ENCODE measurements at places on chromosomes 2 and 18.

GRCh38 chr2:74947703-74948102 lies 10.7 kb upstream of the POLE4 start:
- no peak for DNase-seq

DNA sequence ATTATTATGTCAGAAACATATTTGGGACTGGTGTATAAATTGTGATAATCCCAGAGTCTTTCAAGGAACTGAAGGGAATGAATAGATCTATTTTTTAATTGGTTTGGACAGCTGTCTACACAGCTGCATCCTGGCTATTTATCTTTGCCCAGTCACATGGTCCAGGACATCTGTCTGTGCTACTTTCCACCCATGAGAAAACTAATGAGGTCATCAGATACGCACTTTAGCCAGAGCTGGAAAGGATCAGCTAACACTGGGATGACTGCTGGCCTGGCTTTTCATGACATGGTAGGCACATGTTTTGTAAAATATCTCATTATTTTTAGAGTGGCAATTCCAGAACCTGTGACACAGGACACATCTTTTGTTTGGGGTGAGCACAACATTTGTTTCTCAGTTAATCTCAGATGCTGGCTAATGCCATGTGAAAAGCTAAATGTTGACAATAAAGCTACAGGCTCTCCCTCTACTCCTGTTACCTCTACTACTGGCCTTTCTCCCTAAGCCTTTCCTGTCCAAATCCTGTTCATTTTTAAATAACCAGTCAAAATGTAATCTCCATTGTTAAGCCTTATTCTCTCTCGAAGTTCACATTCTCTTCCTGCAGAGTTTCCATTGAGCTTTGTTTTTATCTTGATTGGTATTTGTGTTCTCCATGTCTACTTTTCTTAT lies 500.7 kb downstream of the RIT2 start:
- DNase-seq = no peak

- no peak for DNase-seq
Observed at GRCh38 chr2:3079959-3080948, 297.4 kb downstream of the EIPR1 start.

DNA sequence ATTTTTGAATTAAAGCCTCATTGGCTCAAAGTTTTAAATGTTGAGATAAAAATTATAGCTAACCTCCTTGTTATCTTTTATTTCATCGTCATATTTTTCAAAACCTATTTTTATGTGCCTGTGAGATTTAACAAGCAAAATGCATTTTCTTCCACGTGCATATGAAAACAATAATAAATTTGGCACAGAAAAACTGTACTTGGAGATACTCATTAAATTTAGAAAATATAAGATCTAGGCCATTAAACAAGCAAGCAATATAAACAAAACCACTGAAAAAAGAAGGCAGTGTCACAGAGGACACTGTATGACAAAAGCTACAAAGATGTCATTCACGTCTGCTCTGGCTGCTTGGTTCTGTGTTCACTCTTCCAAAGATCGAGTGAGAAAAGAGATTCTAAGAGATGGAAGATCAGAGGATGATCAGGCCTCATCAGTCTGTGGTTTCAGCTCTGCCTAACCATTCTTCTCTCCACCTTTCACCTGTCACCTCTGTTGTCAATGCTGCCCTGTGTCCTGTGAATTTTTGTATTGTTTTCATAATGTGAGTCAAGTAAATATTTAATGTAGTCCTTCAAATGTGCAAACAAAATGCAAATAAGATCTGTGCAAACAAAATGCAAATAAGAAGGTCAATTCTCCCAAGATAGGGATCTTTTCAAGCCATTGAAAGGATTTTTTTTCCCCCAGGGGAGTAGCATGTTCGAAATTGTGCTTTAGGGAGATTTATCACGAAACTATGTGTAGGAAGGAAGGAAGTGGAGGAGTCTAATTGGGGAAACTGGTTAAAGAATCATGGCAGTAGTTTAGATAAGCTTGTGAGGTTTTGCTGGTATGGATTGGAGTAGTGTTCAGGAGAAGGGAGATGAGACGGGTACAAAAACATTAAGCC lies 138.7 kb upstream of the RBMS1 start:
- DNase-seq = no peak

GRCh38 chr2:113228991-113229716 lies 49.6 kb downstream of the PAX8 start:
- DNase-seq = no peak

DNA sequence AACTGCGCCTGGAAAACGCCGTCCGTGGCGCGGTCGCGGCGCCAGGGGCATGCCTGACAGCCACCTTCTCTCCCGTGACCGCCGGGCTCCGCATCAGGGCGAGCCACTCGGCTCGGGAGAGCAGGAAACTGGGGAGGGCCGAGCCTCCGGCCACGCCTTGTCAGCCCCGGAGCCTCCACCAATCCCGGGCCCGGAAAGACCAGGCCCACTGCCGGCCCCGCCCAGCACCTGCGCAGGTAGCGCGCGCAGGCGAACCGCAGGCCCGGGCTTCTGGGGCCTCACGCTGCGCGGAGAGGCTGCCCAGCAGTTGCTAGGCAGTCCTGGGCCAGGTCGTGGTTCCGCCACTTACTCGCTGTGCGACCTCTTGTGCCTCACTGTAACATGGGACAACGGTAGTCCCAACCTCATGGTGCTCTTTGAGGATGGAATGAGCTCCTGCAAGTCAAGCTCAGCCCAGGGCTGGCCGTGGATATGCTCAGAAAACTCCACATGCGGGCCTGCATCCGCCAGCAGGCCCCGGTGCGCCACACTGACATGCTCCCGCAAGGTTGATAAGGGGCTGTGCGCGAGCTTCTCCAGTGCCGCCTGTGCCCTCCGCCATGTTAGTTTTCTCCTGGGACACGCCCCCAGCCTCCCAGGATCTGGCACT lies 97.1 kb downstream of the INHBB start:
- no peak for DNase-seq

DNA sequence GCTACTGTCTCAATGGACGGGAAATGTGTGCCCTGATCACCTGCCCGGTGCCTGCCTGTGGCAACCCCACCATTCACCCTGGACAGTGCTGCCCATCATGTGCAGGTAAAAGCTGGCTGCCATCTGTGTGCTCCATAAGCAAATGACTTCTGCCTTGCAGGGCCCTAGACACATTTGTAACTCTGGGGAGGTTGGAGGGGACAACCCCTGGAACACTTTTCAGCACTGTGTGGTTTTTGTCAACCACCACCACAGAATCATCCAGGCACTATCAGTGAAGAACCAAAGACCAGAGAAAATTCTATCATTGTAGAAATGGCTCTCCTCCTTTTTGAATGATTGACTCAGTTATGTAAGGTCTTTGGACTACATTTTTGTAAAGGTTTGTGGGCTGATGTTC lies 84.3 kb downstream of the FEZ2 start:
- no peak for DNase-seq

- no peak for DNase-seq
Observed at GRCh38 chr18:54776282-54776977, 51.8 kb upstream of the RAB27B start.

GRCh38 chr2:64287202-64287740 lies 143.1 kb upstream of the PELI1 start:
- no peak for DNase-seq

DNA sequence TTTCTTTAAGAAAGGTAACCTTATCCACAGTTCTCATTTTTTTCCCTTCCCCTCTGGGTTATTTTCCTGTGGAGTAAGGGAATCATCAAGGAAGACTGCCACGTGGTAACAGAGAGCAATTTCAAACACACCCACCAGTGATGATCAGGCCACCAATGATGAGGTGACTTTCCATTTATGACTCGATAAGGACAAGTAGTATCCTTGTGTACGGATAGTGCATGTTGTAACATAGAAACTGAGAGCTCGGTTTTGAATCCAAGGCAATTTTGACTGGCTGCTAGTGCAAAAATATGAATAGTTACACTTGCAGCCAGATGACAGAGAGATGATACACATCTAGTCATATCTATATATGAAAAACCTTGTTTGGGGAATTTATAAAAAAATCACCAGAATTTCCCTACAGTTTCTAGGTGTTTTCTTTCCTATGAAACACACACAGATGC lies 143.6 kb upstream of the TCF4 start:
- DNase-seq = no peak

DNA sequence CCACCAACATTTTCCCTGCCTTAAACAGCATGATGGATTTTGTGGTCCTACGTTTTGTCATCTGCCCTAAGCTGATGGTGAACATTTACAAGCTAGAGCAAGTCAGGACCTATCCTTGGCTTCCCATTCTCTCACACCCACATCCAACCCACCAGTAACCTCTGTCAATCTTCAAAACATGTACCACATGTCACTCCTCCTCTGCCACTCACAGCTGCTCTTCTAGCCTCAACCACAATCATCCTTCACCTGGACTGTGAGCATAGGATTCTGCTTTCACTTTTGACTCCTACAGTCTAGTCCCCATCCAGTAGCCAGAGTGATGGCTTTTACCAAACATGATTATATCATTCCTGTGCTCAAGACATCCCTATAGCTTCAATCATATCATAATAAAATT lies 279.8 kb upstream of the DLGAP1 start:
- no peak for DNase-seq

- DNase-seq = no peak
Observed at GRCh38 chr18:58223717-58224424, 179.8 kb downstream of the NEDD4L start.

DNA sequence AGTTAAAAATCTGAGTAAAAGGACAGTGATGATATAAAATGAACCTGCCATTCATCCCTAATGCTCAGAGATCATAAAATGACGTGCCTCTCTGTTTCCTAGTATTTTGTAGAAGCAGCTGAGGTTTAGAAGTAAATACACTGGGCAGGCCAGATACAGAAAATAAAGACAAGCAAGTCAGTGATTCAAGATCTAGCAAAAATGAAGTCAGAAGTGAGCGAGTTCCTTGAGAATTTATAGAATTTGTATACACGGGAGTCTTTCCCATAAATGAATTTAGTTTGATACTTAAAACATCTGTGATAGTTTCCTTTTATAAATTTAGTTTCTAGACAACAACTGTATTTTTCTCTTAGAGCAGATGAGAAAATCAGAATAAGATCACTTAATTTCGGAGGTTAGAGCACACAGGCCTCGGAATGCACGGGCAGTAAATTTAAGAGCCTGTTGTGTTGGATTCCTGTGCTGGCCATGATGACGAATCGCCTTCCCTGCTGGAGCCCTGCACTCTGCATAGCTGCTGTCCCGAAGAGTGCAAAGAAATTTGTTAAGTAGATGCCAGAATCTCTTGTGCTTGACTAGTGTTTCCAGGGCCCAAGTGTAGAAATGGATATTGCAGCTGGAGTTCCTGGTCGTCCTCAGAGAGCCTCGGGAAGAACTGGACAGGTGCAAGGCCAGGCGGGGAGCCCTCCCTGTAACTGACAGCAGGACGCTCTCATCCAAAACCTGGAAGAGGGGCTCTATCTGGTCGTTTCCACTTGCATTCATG lies 83.7 kb upstream of the RBM44 start:
- DNase-seq = no peak

DNA sequence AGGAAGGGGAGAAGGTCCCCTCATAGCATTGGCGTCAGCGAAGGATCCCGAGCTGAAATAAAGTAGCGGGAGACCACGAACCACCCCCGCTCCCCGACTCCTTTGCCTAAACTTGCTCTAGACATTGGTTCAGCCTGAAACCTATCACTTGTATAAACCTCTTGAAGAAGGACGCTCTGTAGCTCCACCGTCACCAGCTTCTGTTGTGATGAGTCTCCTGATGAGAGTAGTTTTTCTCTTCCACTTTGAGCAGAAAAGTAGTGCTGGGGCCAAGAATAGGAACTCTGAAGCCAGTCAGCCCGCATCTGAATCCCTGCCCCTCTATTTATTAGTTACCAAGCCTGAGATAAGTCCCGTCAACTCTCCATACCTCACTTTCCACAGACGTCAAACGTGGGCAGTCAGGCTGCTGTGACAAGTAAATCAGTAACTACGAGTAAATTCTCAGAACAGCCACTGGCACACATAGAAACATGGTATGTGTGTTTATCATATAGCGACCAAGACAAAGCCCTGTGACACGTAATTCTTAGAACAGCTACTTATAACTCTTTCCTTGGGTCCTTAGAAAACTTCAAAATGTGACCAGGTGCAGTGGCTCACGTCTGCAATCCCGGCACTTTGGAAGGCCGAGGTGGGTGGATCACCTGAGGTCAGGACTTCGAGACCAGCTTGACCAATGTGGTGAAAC lies 61.7 kb downstream of the CD226 start:
- no peak for DNase-seq

GRCh38 chr18:5444269-5444668 lies 99.5 kb downstream of the EPB41L3 start:
- DNase-seq = no peak

- DNase-seq = no peak
Observed at GRCh38 chr2:224183086-224183485, 144.0 kb upstream of the SERPINE2 start.

GRCh38 chr2:235008584-235009044 lies 56.8 kb downstream of the SH3BP4 start:
- DNase-seq = no peak

GRCh38 chr2:217826520-217826919 lies 176.3 kb downstream of the TNS1 start:
- DNase-seq = no peak

DNA sequence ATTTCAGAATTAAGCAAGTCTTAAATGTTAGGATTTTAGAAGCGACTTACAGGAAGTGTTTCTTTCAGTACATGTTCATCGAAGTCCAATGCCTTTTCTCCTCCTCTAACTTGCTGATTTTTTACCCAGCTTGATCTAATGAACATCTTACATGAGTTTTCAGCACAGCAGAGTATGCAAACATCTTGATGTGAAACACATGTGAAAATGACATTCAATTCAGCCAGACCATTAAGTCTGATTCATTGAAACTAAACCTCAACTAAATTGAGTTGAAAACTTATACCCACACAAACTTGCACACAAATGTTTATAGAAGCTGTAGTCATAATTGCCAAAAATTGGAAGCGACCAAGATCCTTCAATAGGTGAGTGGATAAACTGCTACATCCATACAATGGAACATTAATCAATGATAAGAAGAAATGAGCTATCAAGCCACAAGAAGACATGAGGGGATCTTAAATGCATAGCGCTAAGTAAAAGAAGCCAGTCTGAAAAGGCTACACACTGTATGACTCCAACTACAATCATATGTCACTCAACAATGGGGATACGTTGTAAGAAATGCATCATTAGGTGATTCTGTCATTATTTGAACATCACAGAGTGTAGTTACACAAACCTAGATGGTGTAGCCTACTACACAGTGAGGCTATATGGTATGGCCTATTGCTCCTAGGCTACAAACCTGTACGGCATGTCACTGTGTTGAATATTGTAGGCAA lies 18.5 kb downstream of the PSTPIP2 start:
- no peak for DNase-seq
